ENCODE measurements at places on chromosomes 16 and 17.

DNA sequence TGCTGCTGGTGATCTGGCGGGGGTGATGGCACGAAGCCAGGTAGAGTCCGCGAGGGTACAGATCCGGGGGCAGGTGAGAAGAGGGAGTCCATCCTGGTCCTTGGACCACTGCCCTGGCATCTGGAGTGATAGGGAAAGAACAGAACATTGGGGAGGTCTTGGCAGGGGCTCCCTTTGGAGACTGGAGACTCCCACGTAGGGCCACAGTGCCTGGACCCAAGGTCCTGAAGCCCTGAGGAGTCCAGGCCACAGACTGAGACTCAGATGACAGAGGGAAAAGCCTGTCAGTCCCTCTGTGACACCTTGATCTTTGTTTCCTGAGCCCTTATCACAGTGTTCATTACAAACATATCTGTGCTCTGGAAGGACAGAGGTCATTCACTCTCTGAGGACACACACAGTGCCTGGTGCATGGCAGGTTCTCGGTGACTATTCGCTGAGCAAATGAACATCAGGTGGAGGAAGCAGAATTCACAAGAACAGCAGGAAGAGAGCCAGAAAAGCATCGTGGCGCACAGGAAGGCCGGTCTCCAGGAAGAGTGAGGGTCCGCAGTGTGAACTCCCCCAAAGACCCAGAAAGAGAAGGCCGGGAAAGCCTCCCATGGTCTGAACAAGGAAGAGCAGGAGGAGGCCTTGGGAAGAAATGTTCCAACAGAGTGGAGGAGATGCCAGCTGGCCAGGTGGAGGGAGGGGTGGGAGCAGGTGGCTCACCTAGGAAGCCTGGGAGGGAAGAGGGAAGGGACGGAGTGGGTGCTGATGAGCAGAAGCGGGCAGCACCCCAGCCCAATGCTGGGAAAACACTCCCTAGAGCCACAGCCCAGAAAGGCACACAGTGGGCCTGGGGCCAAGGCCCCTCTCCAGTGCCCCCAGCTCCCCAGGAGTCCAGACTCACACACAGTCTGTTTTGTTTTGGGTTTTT lies 20.5 kb downstream of the PEMT start:
- DNase-seq, result no peak

GRCh38 chr16:11342021-11342855 lies 3.0 kb upstream of the RMI2 start:
- DNase-seq, result no peak

DNA sequence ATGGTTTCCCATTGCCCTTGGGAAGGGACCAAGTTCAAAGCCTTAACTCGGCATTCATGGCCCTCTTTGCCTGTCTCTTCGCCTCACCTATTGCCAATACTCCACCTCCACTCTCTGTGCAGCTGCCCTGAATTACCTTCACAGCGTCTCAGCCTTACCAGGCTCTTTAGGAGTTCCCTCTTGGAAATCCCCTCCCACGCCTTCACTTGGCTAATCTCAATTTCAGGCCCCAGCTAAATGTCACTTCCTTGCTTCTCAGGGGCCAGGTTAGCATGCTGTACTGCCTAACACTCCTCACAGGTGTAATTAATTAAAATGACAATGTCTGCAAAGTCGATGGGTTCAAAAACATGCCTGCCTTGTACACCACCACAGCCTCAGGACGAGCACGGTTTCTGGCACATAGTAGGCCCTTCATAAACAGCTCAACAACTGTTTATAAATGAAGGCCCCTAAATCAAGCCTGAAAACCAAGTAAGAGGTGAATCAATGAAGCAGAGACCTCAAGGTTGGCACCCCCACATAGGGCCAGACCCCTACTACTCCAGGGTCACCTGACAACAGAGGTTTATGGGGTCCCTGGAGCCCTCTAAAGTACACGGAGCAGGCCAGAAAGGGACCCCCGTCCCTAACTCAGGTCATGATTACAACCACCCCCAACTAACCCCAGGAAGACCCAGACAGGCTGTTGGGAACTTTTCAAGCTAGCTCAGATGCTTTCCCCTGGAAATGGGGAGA lies 11.2 kb upstream of the EEF2K start:
- no peak for DNase-seq

- DNase-seq, result no peak
Measured at GRCh38 chr17:10716218-10716617, 13.6 kb downstream of the TMEM220 start.

DNA sequence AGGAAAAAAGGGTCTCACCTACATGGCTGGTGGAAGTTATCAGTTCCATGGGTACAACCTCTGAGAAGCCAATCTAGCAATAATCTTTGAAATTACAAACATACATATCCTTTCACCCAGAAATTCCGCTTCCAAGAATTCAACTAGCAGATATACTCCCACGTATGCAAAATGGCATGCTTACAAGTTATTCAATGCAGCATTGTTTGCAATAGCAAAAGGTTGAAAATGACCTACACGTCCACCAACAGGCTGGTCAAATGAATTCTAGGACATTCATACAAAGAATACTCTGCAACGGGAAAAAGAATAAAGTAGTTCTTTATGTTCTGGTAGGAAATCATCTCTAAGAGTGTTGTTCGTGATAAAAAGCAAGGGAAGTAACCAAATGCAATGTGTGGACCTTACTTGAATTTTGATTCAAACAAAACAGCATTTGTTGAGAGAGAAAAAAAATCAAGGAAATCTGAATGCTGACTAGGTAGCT lies 63.7 kb upstream of the NLK start:
- DNase-seq, result no peak

- DNase-seq, result no peak
Measured at GRCh38 chr17:34318474-34318873, 761 bp upstream of the CCL8 start.

DNA sequence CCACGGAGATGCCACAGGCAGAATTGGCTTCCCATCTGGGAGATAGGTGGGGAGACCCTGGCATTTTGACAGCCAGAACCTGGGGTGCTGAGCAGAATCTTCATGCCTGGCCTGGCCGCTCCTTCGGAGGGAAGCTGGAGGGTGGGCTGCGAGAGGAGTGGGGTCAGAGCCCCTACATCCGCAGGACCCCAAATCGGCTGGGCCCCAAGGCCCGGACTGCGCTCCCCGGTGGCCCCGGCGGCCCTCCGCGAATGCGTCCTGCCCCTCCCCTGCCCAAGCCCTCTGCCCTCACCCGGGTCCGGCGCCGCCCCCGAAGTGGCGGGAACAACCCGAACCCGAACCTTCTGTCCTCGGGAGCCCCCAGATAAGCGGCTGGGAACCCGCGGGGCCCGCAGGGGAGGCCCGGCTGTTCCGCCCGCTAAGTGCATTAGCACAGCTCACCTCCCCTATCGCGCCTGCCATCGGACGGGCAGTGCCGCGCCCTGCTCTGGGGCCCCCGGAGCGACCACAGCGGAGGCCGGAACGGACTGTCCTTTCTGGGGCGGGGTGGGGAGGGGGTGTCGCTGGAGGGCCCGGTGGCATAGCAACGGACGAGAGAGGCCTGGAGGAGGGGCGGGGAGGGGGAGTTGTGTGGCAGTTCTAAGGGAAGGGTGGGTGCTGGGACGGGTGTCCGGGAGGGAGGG lies 850 bp upstream of the PNMT start:
- no peak for DNase-seq
